H4 (cell line): ENCODE measurements at places on chromosomes 4 and X. TPM values are rescaled to one million over a fixed set of nuclear protein-coding genes. Genes with fewer than 3 reads are reported as not detected.

The COPS4 gene
- 99.9 and 103 TPM in 2 replicates for total RNA-seq

The GLRA3 gene
- not detected in 2 replicates for total RNA-seq

The HTN1 gene
- total RNA-seq: not detected in 2 replicates

The PPARGC1A gene
- total RNA-seq: 0.94 and 2.4 TPM in 2 replicates

The PITX2 gene
- 5.7 and 11.7 TPM in 2 replicates for total RNA-seq

The SOWAHB gene
- total RNA-seq: 0.04 TPM in 1 of 2 replicates, not detected in the other

The MAGEB1 gene
- not detected in 2 replicates for total RNA-seq

The AGTR2 gene
- total RNA-seq: 0.25 TPM in 1 of 2 replicates, not detected in the other

The SMIM10L2A gene
- total RNA-seq: 0.04 and 0.25 TPM in 2 replicates

The USP9X gene
- total RNA-seq: 32.1 and 43.5 TPM in 2 replicates

The VEGFC gene
- 12.2 and 15.1 TPM in 2 replicates for total RNA-seq
